ENCODE measurements at places on chromosomes 12 and 14. TPM values are rescaled to one million over a fixed set of nuclear protein-coding genes. Genes with fewer than 3 reads are reported as not detected.

- DNase-seq = no peak
These were observed 646.9 kb upstream of the TMEM132C start for GRCh38 chr12:127619869-127620734.

GRCh38 chr14:91706996-91707395, 24.9 kb downstream of the CATSPERB start:
- DNase-seq = no peak

GRCh38 chr12:52836042-52836466, 1.9 kb upstream of the KRT79 start:
- DNase-seq = no peak

- no peak for DNase-seq
These were observed 57.7 kb downstream of the WDR20 start for GRCh38 chr14:102197317-102197853.

The CD4 gene
- polyA plus RNA-seq = 0.47 TPM

GRCh38 chr12:128387811-128388422, 120.9 kb downstream of the TMEM132C start:
- peak; percentile 29 for DNase-seq

- no peak for DNase-seq
These were observed 5.3 kb downstream of the BHLHE41 start for GRCh38 chr12:26119391-26119989.

GRCh38 chr12:57881475-57881874, 34.9 kb upstream of the CTDSP2 start:
- no peak for DNase-seq

- DNase-seq = no peak
These were observed 811.7 kb downstream of the C12orf50 start for GRCh38 chr12:87217491-87217890.

The ARHGEF40 gene
- polyA plus RNA-seq = 7.3 TPM

- no peak for DNase-seq
These were observed 2.3 kb downstream of the ATXN7L3B start for GRCh38 chr12:74539765-74540526.

DNA sequence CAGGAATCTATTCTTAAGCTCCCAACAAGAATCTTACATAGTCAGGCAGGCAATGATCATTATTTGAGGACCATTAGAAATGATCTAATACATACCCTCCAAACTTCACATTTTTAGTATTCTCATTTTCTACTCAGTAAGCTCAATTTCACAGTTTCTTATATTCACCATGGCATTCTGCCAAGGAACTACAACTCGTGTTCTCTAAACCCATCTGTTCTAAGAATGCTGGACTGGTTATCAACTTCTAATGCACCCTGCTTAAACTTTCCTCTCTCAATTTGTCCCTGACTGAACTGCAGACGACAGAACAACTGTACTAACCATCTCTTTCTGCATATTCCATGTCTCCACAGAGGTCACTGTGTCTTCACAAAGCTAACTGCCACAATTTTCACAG, 58.6 kb downstream of the GXYLT1 start:
- DNase-seq = no peak

- no peak for DNase-seq
These were observed 76.4 kb downstream of the PPP1R12A start for GRCh38 chr12:79858518-79858917.

The RIMKLB gene
- 4.8 TPM for polyA plus RNA-seq

DNA sequence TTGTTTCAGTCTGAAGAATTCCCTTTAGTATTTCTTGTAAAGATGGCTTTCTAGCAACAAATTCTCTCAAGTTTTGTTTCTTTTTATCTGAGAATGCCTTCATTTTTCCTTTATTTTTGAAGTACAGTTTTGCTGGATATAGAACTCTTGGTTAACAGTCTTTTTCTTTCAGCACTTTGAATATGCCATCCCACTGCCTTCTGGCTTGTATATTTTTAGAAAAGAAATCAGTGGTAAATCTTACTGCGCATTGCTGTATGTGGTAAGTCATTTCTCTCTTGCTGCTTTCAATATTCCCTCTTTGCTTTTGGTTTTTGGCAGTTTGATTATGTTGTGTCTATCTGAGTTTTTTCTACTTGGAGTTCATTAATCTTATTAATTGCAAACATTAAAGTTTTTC, 16.8 kb upstream of the PPM1A start:
- DNase-seq = no peak

The CFAP73 gene
- polyA plus RNA-seq = 0.30 TPM

The MAP3K9 gene
- polyA plus RNA-seq = 0.44 TPM

DNA sequence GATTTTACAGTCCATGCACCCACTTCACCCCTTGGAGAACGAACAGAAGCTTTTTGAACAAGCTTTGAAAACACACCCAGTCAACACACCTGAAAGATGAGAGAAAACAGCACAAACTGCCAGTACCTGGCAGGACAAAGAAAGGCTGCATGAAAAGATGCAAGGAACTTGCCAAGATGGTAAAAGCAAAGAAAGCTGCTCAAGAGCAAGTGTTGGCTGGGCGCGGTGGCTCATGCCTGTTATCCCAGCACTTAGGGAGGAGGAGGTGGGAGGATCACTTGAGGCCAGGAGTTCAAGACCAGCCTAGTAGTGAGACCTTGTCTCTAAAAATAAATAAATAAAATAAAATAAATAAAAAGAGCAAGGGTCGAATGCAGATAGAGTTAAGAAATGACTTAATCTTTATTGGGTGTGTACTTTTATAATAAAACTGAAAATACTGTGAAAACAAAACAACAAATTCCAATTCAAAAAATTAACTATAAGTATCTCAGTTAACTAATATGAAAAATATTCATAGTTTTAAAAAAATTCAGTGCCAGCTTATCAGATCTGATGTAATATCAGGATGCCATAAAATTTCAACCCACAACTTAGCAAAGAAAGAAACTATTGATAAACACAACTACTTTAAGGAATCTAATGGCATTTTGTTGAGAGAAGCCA, 59.2 kb downstream of the HECTD4 start:
- DNase-seq = no peak

The TMCC3 gene
- polyA plus RNA-seq = 10.8 TPM

DNA sequence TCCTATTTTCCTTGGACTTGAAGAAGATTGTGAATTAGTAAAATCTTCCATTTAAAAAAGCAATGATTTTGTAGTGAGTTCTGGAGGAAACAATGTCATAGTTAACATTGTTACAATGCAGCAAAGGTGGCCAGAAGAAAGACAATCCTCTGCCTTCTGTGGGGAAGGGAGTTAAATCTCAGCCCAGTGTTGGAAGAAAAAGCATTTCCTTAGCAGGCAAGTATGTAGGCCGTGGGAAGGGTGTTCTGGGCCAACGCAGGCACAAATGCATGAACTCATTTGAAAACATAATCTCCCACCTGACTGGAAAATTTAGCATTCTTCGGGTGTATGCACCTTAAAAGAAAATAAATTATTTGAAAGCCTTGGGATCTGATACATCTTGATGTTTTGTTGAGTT, 258.6 kb downstream of the ADAMTS20 start:
- DNase-seq = no peak

GRCh38 chr12:88553941-88554658, 26.2 kb downstream of the KITLG start:
- no peak for DNase-seq

DNA sequence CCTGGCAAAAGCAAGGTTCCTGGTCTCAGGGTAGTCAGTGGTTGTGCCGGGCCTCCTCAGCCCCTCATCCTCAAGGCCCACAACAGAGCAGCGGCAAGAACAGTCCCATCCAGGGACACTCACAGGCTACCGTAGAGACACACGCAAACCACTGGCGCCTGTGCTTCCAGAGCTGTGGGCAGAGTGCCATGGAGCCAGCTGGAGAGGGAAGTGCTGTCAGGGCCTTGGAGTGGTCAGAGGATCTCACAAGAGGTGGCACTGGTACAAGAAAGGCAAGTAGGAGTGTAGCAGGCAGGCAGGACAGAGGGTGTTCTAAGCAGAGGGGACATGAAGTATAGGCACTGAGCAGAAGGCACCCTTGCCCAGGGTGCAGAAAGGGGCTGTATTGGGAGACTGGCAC, 34.6 kb downstream of the ANKRD9 start:
- peak; percentile 95 for DNase-seq

GRCh38 chr12:69123919-69124638, 115.3 kb upstream of the CPSF6 start:
- no peak for DNase-seq

- no peak for DNase-seq
These were observed 503.5 kb downstream of the LRFN5 start for GRCh38 chr14:42110167-42110566.

- DNase-seq = no peak
These were observed 18.2 kb upstream of the CEBPE start for GRCh38 chr14:23137192-23137812.

- DNase-seq = no peak
These were observed 669 bp upstream of the WSCD2 start for GRCh38 chr12:108128221-108129016.

DNA sequence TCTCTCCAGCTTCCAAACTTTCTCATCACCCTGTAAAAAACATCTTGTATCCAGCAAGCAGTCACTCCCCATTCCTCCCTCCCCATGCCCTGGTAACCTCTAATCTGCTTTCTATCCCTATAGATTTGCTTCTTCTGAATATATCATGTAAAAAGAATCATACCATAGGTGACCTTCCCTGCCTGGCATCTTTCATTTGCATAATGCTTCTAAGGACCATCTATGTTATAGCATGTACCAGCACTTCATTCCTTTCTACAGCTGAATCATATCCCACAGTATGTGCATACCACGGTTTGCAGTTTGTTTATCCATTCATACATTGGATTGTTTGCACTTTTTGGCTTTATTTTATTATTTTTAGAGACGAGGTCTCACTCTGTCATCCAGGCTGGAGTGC, 22.9 kb upstream of the VPS37B start:
- no peak for DNase-seq

DNA sequence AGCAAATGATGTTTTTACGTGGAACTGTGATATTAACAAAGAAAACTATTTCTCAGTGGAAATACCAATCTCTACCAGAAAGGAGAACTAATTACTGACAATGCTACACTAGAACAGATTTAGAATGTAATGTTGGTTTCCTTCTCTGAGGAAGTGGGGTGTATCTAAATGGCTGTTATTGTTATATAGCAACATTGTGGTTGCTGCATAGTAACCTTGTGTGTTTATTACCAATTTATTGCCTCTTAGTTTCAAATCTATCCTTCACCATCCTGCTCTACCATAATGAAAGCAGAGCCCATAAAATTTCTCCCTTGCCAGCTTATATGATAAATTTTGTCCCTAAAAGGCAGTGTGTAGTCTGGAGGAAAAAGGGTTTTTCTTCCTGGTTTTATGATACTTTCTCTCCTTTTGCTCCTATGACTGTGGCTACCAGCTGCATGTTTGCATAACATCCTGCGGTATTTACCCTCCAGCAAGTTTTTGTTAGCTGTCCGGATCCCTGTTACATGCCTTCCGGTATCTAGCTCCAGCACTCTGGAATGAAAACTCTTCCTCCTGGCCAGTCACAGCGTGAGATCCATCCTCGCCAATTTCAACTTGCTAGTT, 5.7 kb upstream of the KLRK1 start:
- DNase-seq = no peak

GRCh38 chr12:24530689-24531088, 418.2 kb downstream of the BCAT1 start:
- no peak for DNase-seq

The GPRC5A gene
- 0.09 TPM for polyA plus RNA-seq

GRCh38 chr12:13362260-13362841, 165.8 kb downstream of the EMP1 start:
- peak; percentile 57 for DNase-seq

The HNF1A gene
- polyA plus RNA-seq = 0.07 TPM

The GDF3 gene
- polyA plus RNA-seq = 0.37 TPM

The TCL1B gene
- not detected for polyA plus RNA-seq

The C12orf54 gene
- not detected for polyA plus RNA-seq

DNA sequence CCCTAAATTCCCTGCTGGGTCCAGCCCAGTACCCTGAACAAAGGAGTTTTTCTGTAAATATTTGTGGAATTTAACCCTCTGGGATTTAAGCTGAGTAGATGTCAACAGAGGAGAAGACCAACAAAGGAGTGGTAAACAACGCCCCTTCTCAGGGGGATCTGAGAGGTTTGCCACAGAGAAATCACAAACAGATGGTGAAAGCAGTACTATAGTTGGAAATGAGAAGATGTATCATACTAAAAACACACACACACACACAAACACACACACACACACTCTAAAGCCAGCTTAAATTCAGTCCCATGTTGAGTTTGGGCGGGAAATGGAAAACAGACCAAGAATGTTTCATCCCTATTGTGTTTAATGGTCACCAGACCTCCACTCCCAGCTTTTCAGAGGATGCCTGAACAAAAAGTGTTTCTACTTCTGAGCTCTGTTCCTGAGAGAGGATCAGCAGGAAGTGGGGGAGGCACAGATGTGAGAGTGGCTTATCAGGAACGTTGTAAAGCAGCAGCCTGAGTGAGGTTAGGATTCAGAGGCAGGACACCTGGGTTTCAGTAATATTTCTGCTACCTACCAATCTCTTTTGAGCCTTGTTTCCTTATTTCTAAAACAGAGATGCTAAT, 3.2 kb downstream of the BIN2 start:
- DNase-seq = no peak

DNA sequence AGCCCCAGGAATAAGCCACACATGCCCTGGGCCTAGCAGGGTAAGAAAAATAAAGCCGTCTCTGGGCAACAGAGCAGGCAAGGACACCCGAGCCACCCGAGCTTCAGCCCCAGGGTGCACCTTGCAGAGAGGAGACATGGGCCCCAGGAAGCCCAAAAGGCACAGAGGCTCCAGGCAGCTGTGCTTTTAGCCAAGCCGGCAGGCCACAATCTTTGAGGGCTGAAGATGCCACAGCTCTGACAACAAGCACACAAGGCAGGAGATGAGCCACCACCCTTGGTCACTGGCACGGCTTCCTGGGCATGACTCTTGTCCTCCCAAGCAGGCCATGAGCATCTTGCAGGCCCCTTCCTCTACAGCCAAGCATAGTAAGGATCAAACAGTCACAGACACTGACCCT, 86.3 kb downstream of the ITPK1 start:
- DNase-seq = no peak

DNA sequence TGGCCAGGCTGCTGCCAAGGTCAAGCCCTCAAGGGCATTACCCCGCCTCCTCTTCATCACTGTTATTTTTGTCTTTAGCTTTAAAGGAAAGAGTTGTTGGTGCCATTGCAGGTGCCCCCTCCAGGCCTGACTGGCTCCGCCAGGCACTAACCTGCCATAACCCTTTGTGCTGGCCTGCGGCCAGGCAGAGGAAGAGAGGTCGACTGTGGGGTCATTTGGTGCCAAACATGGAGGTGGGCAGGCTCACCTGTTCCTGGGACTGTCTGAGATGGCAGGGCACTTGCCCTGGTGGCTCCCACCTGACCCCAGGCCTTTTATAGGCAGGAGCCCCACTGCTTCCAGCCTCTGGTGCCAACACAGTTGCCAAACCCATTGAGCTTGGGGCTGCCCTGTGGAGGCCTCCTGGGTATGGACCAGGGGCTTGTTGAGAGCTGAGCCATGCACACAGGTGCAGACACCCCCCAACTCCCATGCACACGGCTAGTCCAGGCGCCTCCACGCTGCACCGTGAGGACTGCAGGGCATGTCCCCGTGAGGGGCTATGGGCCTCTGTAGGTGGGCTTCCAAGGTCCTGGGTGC, 29.4 kb upstream of the PLD4 start:
- DNase-seq = peak; percentile 12

GRCh38 chr12:72346363-72346944, 74.3 kb downstream of the TRHDE start:
- peak; percentile 12 for DNase-seq
